ENCODE measurements at places on chromosomes 16 and 17. TPM values are rescaled to one million over a fixed set of nuclear protein-coding genes. Genes with fewer than 3 reads are reported as not detected.

Gene HS3ST4
- total RNA-seq = not detected

Gene CCL1
- total RNA-seq = not detected

Gene UMOD
- total RNA-seq = not detected

Gene CD300LF
- total RNA-seq = not detected

Gene KCNJ18
- total RNA-seq = not detected

Gene SKA2
- total RNA-seq = 129 TPM

Gene TK1
- 278 TPM for total RNA-seq

Gene GJC1
- 18.3 TPM for total RNA-seq

Gene TBC1D3C
- total RNA-seq = not detected

Gene TBX4
- 3.5 TPM for total RNA-seq

Gene C17orf67
- 1.3 TPM for total RNA-seq

Gene HOXB6
- 78.8 TPM for total RNA-seq

All from bronchus fibroblast of lung (primary cell).